ENCODE measurements at places on chromosomes 7 and 10.

DNA sequence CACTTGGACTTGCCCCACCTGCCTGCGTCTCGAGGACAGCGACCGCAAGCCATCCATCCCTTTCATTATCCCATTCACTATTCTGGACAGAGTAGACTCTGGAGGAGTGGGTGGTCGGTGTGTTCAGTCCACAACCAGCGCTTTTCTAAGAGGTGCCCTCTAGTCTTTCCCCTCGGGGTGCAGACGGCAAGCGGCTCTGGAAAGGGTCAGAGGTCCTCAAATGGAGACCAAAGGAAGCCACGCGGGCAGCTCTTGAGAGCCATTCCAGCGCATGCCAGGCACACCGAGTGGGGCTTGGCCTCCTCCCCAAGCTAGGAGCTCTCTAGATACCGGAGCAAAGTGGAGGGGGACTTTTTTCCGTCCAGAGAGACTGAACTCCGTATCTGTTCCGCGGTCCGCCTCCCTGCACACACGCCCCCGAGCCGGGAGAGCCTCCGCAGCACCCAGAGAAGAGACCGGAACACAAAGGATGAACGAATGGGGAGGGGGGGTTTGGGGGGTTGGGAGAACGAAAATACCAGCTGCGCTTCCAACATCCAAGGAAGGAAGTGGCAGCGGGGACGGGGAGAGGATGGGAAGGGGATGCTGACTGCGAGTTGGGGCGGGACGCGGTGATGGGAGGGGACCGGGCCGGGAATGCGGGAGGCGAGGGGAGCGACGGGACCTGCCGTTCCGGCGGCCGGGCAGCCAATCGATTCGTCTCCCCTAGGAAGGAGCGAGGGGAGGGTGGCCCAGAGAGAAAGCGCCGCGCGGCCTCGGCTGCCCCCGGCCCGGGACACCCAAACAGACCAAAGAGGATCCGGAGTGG lies 515 bp downstream of the GSDME start:
- DNase-seq: no peak

GRCh38 chr7:43869867-43870240 lies 537 bp upstream of the MRPS24 start:
- peak; percentile 41 for DNase-seq

GRCh38 chr7:35720849-35721248 lies 25.9 kb upstream of the HERPUD2 start:
- no peak for DNase-seq

GRCh38 chr7:32658467-32658869 lies 163.2 kb downstream of the AVL9 start:
- no peak for DNase-seq

DNA sequence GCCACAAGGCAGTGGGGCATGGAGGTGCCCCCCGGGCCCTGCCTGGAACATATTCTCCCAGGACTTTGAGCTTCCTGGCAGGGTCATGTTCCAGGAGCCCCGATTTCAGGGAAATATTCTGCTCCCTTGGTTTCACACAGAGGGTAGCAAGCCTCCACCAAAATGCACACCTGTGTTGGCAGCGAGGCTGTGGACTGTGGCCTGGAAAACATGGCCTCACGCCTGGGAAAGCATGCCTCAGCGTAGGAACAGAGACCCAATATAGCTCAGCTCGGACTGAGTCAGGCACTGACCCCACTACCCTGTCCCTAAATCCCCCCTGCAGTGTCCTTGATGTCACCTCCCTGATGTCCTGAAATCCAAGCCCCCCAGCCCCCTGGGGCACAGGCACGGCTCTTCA lies 92.0 kb downstream of the KCNMA1 start:
- no peak for DNase-seq

GRCh38 chr7:31134246-31135188 lies 82.4 kb downstream of the ADCYAP1R1 start:
- DNase-seq: no peak

- DNase-seq: no peak
These were observed 126.2 kb downstream of the NEURL1 start for GRCh38 chr10:103619424-103620351.

GRCh38 chr10:48890888-48891850 lies 48.5 kb downstream of the LRRC18 start:
- no peak for DNase-seq

Measured in brain pericyte (primary cell).